ENCODE measurements at places on chromosomes 2 and 18. TPM values are rescaled to one million over a fixed set of nuclear protein-coding genes. Genes with fewer than 3 reads are reported as not detected.

FOXD4L1 gene
- polyA plus RNA-seq: 0.02 TPM

CCDC178 gene
- polyA plus RNA-seq: not detected

GAL3ST2 gene
- polyA plus RNA-seq: not detected

ANKZF1 gene
- polyA plus RNA-seq: 20.0 TPM

TAF4B gene
- polyA plus RNA-seq: 1.8 TPM

FSHR gene
- not detected for polyA plus RNA-seq

LRP2 gene
- not detected for polyA plus RNA-seq

UBXN2A gene
- polyA plus RNA-seq: 8.7 TPM

NDUFV2 gene
- polyA plus RNA-seq: 164 TPM

DNAH6 gene
- polyA plus RNA-seq: 0.02 TPM

REG1B gene
- not detected for polyA plus RNA-seq

PIEZO2 gene
- polyA plus RNA-seq: not detected

SLC16A14 gene
- polyA plus RNA-seq: 0.90 TPM

RIT2 gene
- not detected for polyA plus RNA-seq

ST3GAL5 gene
- polyA plus RNA-seq: 19.8 TPM

RNF103 gene
- polyA plus RNA-seq: 6.6 TPM

ABCG5 gene
- polyA plus RNA-seq: not detected

EMILIN2 gene
- 0.82 TPM for polyA plus RNA-seq

GRB14 gene
- polyA plus RNA-seq: 1.5 TPM

CFC1 gene
- polyA plus RNA-seq: not detected

PLB1 gene
- 2.2 TPM for polyA plus RNA-seq

FASTKD1 gene
- polyA plus RNA-seq: 32.5 TPM

SRD5A2 gene
- polyA plus RNA-seq: not detected

C2orf92 gene
- polyA plus RNA-seq: 0.24 TPM

PRKAG3 gene
- not detected for polyA plus RNA-seq

SKA1 gene
- polyA plus RNA-seq: 16.5 TPM

TUBA3E gene
- polyA plus RNA-seq: not detected

GALNT13 gene
- not detected for polyA plus RNA-seq

ELAC1 gene
- polyA plus RNA-seq: 7.3 TPM

CRACDL gene
- 1.4 TPM for polyA plus RNA-seq

SERPINB7 gene
- 127 TPM for polyA plus RNA-seq

MAL gene
- not detected for polyA plus RNA-seq

CPO gene
- not detected for polyA plus RNA-seq

IGFBP5 gene
- 0.19 TPM for polyA plus RNA-seq

FAM228A gene
- 0.67 TPM for polyA plus RNA-seq

ASB1 gene
- polyA plus RNA-seq: 42.5 TPM

FAP gene
- polyA plus RNA-seq: 0.40 TPM

CGREF1 gene
- polyA plus RNA-seq: 0.74 TPM

HOXD8 gene
- 7.0 TPM for polyA plus RNA-seq

TFCP2L1 gene
- polyA plus RNA-seq: 3.5 TPM

POTEF gene
- polyA plus RNA-seq: not detected

CYBRD1 gene
- polyA plus RNA-seq: 11.1 TPM

MPV17 gene
- 93.6 TPM for polyA plus RNA-seq

MTX2 gene
- 58.5 TPM for polyA plus RNA-seq

MTA3 gene
- 22.6 TPM for polyA plus RNA-seq

DBI gene
- 820 TPM for polyA plus RNA-seq

DTYMK gene
- 112 TPM for polyA plus RNA-seq

CABYR gene
- polyA plus RNA-seq: 6.8 TPM

NOL4 gene
- not detected for polyA plus RNA-seq

SEC11C gene
- polyA plus RNA-seq: 63.0 TPM

C2orf15 gene
- 0.50 TPM for polyA plus RNA-seq

MAPRE3 gene
- 11.0 TPM for polyA plus RNA-seq

TAF1B gene
- 9.7 TPM for polyA plus RNA-seq

HSBP1L1 gene
- polyA plus RNA-seq: 28.2 TPM

CNTNAP5 gene
- not detected for polyA plus RNA-seq

CNRIP1 gene
- polyA plus RNA-seq: 0.17 TPM

L3MBTL4 gene
- polyA plus RNA-seq: 0.26 TPM

MSH2 gene
- 18.8 TPM for polyA plus RNA-seq
